Activated CD8-positive, alpha-beta T cell treated with anti-CD3 and anti-CD28 coated beads for 36 hours (primary cell): ENCODE measurements at places on chromosomes 2 and 18. TPM values are rescaled to one million over a fixed set of nuclear protein-coding genes. Genes with fewer than 3 reads are reported as not detected.

DNA sequence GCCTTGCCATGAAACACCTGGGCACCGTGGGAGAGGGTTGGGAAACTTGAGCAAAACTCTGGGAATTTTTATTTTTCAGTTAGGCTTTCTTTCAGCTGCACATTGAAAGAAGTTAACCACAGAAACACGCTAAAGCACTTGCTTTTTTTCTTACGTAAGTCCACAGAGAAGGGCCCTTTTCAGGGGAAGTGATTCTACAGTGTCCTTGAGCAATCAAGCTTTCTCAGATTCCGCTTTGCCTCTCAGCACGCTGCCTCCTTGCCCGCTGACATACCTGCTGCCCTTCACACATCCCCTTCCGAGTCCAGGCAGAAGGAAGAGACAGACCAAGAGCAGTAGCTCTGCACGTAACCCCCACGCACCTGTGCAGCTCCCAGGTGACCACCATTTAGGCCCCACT lies 135.5 kb upstream of the MYT1L start:
- H3K36me3 ChIP-seq, result no peaks in the 10 kb centered on the region
- no peak overlapping the region for H3K4me3 ChIP-seq
- no peak for DNase-seq
- no peak overlapping the region for H3K27ac ChIP-seq
- no peaks in the 10 kb centered on the region for H3K27me3 ChIP-seq

- peaks cover 8% of the 10 kb centered on the region for H3K4me1 ChIP-seq
- H3K27me3 ChIP-seq, result no peaks in the 10 kb centered on the region
- no peak overlapping the region for H3K27ac ChIP-seq
- peaks cover 57% of the 10 kb centered on the region for H3K36me3 ChIP-seq
Measured at GRCh38 chr2:233835230-233836186, 18.8 kb downstream of the HJURP start.

- no peak overlapping the region for H3K4me3 ChIP-seq
- H3K36me3 ChIP-seq, result no peaks in the 10 kb centered on the region
- H3K27ac ChIP-seq, result no peak overlapping the region
- peaks cover 20% of the 10 kb centered on the region for H3K27me3 ChIP-seq
Measured at GRCh38 chr18:8526332-8526731, 82.9 kb upstream of the RAB12 start.

- H3K36me3 ChIP-seq, result no peaks in the 10 kb centered on the region
- no peak for DNase-seq
- H3K27ac ChIP-seq, result no peak overlapping the region
- no peaks in the 10 kb centered on the region for H3K4me1 ChIP-seq
Measured at GRCh38 chr2:54845514-54845913, 122.1 kb downstream of the EML6 start.

DNA sequence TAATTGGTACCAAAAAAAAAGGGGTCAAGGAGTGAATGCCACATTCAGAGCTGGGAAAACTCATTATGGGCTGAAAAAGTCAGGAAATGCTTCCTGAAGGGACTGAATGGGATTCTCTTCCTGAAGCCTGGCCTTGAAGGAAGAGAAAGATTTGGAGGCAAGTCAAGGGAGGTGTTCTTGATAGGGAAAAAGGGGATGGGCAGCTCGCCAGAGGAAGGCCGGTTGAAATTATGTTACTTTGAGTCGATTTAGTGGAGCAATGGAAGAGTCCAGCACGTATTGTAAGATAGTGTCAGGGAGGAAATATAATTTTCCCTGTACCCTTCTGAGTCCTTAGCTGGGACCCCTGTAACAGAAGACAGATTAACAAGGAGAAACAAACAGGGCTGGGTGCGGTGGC lies 115.3 kb upstream of the STPG4 start:
- no peak for DNase-seq
- no peaks in the 10 kb centered on the region for H3K4me1 ChIP-seq
- H3K27me3 ChIP-seq, result no peaks in the 10 kb centered on the region
- no peak overlapping the region for H3K27ac ChIP-seq

Gene GNLY
- total RNA-seq, result 52.6 TPM

- no peaks in the 10 kb centered on the region for H3K36me3 ChIP-seq
- H3K4me1 ChIP-seq, result no peaks in the 10 kb centered on the region
- DNase-seq, result no peak
- no peak overlapping the region for H3K27ac ChIP-seq
Measured at GRCh38 chr18:25373432-25374179, 21.6 kb upstream of the ZNF521 start.

DNA sequence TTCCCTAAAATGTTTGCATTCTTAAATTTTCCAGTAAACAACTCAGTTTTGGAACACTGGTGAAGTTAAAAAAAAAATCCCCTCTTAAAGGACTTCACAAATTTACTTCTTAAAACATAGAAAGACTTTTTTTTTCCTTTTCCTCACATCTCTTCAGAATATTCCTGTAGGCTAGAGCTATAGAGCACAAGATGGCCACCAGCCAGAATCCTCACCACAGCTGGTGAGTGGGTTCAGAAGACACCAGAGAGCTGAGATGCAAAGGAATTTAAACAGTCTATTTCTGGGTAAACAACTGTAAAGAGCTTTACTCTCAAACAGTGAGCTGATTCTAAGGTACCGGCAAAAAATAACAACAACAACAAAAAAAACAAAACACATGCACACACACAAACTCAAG lies 252.8 kb downstream of the LRP1B start:
- H3K4me3 ChIP-seq, result no peak overlapping the region
- H3K27me3 ChIP-seq, result no peaks in the 10 kb centered on the region
- no peaks in the 10 kb centered on the region for H3K36me3 ChIP-seq
- H3K27ac ChIP-seq, result no peak overlapping the region
- no peak for DNase-seq

Gene VSNL1
- not detected for total RNA-seq

DNA sequence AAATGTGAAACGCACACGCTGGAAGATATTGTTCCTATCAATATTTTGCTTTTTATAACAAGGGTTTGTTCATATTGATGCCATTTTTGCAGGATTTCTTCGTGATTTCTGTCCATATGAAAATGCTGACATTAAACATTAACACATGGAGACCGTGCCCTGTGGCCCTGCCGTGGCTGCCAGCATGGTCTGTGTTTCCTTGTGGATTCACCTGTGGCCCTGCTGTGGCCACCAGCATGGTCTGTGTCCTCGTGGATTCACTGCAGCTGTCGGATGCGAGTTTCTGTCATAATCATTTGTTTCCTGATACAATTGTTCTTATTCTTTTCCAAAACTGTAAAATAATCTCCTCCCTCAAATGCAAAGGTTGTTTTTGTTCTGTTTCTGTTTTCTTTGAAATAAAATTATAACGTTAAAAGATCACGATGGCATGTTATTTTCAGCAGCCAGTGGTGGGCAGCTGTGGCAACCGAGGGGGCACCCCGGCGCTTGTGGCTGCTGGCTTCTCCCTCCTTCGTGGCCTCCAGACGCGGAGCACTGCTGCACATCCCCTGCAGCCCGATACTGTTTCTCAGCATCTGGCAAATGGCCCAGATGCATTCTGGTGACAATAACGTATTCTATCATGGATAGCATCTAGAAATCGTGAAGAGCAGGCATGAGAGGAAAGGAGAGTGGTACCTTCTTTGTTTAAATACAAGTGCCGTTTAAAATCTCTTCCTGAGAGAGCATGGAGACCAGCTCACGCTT lies 143.5 kb downstream of the PTGR3 start:
- no peak overlapping the region for H3K27ac ChIP-seq
- no peaks in the 10 kb centered on the region for H3K27me3 ChIP-seq
- no peak for DNase-seq

GRCh38 chr2:211751848-211752247 lies 786.8 kb downstream of the ERBB4 start:
- no peak overlapping the region for H3K4me3 ChIP-seq
- no peak overlapping the region for H3K27ac ChIP-seq
- no peak for DNase-seq
- H3K27me3 ChIP-seq, result no peaks in the 10 kb centered on the region
- no peaks in the 10 kb centered on the region for H3K4me1 ChIP-seq

GRCh38 chr2:150339951-150340350 lies 147.5 kb downstream of the RND3 start:
- H3K4me3 ChIP-seq, result no peak overlapping the region
- no peaks in the 10 kb centered on the region for H3K27me3 ChIP-seq
- H3K36me3 ChIP-seq, result no peaks in the 10 kb centered on the region
- no peak overlapping the region for H3K27ac ChIP-seq
- H3K4me1 ChIP-seq, result no peaks in the 10 kb centered on the region

GRCh38 chr18:25459814-25460213 lies 107.8 kb upstream of the ZNF521 start:
- no peaks in the 10 kb centered on the region for H3K4me1 ChIP-seq
- no peaks in the 10 kb centered on the region for H3K36me3 ChIP-seq
- no peak overlapping the region for H3K4me3 ChIP-seq
- H3K27me3 ChIP-seq, result no peaks in the 10 kb centered on the region

GRCh38 chr2:225615514-225615913 lies 216.0 kb downstream of the NYAP2 start:
- H3K36me3 ChIP-seq, result no peaks in the 10 kb centered on the region
- H3K27me3 ChIP-seq, result peaks cover 5% of the 10 kb centered on the region
- H3K4me3 ChIP-seq, result no peak overlapping the region
- H3K4me1 ChIP-seq, result no peaks in the 10 kb centered on the region

Gene C2orf81
- total RNA-seq, result 2.6 TPM

DNA sequence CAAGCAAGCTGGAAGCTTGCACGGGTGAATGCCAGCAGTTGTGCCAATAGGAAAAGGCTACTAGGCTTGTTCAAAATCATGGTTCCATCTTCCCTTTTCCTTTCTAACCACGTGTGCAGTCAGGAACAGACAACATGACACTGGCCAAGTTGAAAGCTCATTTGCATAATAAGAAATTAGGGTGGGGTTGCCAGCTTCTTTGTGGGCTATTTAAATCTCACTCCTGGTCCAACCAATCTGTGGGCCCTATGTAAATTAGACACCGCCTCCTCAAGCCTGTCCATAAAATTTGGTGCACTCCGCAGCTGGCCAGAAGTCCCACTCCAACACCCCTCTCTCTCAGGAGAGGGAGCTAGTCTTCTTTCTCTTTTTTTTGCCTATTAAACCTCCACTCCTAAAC lies 1948.4 kb upstream of the PIK3C3 start:
- no peak overlapping the region for H3K4me3 ChIP-seq
- H3K4me1 ChIP-seq, result no peaks in the 10 kb centered on the region
- no peaks in the 10 kb centered on the region for H3K27me3 ChIP-seq

DNA sequence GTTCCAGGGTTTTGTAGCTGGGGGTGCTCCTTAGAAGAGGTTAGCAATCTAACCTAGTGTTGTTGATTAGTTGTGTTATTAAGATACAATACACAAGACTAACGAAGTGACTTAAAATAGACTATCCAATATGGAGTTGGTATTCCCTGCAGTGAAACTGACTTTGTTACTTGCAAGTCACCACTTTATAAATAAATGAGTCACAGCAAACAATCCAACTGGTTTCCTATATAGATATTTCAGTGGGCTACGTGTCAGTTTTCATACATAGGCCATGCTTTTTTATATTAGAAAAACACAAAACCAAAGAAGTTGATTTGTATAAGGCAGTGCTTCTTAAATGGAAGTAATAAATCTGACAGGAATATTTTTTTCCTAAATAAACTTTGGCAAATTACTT lies 274.0 kb downstream of the CAMKMT start:
- no peaks in the 10 kb centered on the region for H3K27me3 ChIP-seq
- peaks cover 14% of the 10 kb centered on the region for H3K36me3 ChIP-seq
- peaks cover 13% of the 10 kb centered on the region for H3K4me1 ChIP-seq
- DNase-seq, result no peak
- no peak overlapping the region for H3K27ac ChIP-seq

- H3K27me3 ChIP-seq, result peaks cover 4% of the 10 kb centered on the region
- H3K27ac ChIP-seq, result no peak overlapping the region
- H3K4me1 ChIP-seq, result no peaks in the 10 kb centered on the region
- H3K4me3 ChIP-seq, result no peak overlapping the region
- H3K36me3 ChIP-seq, result no peaks in the 10 kb centered on the region
Measured at GRCh38 chr2:104790901-104791495, 62.9 kb upstream of the POU3F3 start.

Gene CHRND
- not detected for total RNA-seq

Gene ST8SIA5
- total RNA-seq, result not detected

DNA sequence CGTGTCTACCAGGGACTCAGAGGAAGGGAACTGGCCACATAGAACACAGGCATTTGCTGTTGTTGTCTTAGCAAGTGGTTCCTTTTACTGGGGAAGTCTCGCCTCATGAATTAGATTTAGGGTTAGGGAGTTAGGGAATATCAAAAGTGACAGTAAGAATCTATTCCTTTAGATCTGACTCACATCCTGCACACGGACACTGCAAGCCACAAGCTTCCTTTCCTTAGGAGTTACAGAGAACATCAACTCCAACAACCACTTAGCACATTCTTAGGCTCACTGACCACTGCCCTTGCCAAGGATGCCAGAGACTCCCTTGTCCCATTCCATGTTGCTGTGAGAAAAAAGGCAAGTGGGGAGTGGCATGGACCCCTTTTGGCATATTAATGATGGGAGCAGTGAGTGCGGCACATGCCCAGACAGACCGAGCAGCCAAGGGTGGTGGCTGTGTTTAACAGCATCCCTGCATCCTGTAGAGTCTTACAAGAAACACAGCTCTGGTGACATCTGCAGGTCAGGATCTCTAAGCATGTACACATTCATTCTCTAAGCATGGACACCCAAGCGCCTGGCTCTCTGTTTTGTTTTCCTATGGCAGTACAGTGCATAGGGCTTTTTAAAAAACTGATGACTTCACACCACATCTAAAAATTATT lies 745.6 kb upstream of the RAB6C start:
- H3K27me3 ChIP-seq, result no peaks in the 10 kb centered on the region
- no peak for DNase-seq
- H3K4me1 ChIP-seq, result no peaks in the 10 kb centered on the region
- H3K4me3 ChIP-seq, result no peak overlapping the region
- no peak overlapping the region for H3K27ac ChIP-seq

Gene ABI2
- total RNA-seq, result 33.5 TPM

DNA sequence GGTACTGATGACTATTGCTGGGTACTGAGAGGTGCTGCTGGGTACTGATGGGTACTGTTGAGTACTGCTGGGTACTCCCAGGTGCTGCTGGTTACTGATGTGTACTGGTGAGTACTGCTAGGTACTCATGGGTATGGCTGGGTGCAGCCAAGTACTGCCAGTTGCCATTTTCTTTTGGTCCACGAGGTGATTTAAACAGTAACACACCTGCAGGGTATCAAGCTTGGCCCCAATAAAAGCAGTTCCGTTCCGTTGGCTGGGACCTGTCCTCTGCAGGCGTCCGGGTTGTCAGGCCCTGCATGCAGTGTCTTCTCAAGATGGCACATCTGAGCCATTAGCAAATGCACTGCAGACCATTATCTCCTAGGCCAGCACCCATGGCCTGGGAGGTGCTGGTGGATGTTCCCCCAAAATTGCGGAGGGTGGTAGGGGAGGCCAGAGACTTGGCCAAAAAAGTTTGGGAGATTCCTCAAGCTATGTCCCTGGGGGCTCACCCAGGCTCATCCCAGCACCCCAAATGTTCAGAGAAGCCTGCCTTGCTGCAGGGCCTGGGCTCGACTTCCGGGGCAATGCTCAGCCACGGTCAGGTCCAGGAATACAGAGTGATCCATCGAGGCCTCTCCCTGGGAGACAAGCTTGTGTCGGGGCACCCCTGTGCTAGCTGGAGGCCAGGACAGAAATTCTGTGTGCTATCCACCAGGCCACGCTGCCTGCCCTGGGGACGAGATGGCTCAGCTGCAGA lies 165.2 kb downstream of the TWIST2 start:
- no peak for DNase-seq
- no peak overlapping the region for H3K4me3 ChIP-seq
- no peak overlapping the region for H3K27ac ChIP-seq

Gene RGPD3
- total RNA-seq, result 0.20 TPM
